Left ventricle myocardium inferior (tissue), 1 donor: ENCODE measurements at places on chromosomes 1 and 21.

- DNase-seq = no peak
These were observed 10.5 kb downstream of the PDIK1L start for GRCh38 chr1:26121854-26122773.

DNA sequence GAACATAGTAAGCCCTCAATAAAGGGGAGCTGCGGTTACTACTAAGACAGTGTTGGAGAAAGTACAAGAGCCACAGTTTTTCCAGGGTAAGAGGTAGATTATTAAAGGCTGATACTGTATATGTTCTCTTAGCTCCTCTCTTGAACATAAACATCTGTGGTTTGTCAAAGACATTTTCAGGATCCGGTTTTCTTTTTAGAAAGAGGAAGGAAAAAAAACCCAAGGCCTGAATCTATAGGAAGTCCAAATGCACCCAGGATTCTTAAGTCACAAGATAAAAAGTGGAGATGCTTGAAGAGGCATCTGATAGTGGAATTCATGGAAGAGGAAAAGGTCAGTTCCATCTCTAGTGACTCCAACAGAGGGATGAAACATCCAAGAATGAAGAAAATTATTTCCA is 24.6 kb upstream of the SLC45A3 start:
- no peak for DNase-seq

DNA sequence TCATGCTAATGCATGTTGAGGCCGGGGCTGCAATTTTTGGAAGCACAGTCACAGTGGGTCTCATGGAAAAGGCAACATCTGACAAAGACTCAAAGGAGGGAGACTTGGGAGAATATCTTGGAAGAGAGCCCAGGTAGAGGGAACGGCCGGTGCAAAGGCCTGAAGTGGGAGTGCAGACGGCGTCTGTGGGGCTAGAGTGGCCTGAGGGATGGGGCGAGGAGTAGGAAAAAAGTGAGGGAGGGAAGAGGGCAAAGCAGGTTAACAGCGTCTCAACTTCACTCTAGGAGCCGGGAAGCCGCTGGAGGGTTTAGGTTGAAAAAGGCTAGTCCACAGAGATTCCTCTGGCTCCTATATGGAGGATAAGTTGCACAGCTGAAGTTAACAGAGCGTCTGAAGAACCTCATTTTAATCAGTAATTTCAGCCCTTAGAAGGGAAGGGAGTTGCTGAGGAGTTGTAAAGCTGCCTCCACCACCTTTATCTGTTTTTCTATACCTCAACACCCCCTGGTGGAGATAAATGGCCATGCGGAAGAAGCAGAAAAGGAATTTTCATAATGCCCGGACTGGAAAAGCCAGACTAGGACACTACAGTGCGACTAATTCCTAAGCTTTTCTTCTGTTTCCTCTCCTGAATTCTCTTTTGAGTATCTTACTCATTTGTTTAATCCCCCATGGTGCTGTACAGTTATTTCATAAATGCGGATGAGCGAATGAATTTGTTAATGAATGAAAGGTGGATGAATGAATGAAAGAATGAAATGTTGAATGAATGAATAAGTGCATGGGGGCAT is 78.7 kb upstream of the ZNF281 start:
- DNase-seq = no peak

- DNase-seq = peak; percentile 56
These were observed 953 bp upstream of the NDUFS2 start for GRCh38 chr1:161200992-161201835.

DNA sequence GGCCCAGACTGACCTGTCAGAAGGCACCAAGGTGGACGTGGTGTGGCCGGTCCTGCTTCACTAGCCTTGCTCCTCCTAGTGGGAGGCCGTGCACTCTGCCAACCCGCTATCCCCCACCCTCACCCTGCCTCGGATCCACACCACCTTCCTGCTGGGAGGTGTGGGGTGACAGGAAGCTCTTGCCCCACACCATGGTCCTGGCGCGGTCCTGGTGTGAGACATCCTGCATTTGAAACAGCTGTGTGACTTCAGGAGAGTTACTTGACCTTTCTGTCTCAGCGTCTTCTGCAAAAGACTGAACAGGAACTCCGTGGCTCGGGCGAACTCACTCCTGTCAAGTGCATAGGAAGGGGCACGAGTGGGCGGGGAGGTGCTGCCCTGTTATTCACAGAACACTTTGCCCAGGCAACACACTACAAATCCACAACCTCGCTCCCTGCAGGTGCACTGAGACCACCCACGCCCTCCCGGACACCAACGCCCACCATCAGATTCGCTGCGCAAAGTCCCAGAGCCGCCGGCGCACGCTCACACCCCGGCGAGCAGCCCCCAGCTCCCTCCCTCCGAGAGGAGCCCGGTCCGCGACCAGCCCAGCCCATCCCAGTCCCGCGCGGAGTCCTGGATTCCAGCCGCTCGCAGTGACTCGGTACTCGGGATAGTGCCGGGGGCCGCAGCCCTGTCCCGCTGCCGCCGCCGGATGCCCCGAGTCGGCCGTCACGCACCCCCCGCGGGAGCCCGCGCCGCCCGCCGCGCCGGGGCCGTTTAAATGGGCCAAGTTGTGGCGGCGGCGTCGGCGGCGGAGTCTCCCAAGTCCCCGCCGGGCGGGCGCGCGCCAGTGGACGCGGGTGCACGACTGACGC is at the start of gene SAMD11:
SAMD11 (plus strand) TSS at position 793 of the 860 bp plus-strand sequence. CDS start 509 bp downstream, outside the sequence.
- peak; percentile 92 for DNase-seq

DNA sequence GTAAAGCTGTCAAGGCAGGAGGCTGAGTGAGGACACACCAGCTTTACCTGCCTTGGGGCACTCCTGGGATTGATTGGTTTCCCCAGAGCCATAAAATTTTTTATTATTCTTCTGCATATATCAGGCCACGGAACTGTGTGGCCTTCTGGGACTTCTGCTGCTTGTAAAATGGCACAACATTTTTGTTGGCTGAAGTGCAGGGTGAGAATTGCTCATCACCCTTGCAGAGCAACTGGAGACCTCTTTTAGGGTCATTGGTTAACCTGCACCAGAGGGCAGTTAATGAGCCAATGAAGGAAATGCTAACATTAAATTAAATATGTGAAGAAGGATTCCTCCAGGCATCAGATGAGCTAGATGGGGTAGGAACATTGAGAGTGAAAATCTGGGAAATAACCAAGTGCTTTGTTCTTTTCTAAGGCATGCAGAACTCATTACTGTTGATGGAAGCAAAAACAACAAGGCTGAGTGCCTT is 87.7 kb downstream of the LTN1 start:
- DNase-seq = no peak

- no peak for DNase-seq
These were observed 4.6 kb downstream of the TENT5B start for GRCh38 chr1:27007909-27008582.

GRCh38 chr1:32716312-32717148 is 14.0 kb upstream of the SYNC start:
- peak; percentile 46 for DNase-seq

- DNase-seq = no peak
These were observed 372.3 kb downstream of the SMYD3 start for GRCh38 chr1:246134789-246135188.

- no peak for DNase-seq
These were observed 310.2 kb downstream of the MRPL39 start for GRCh38 chr21:25297117-25297516.

- no peak for DNase-seq
These were observed 17.7 kb downstream of the MORN1 start for GRCh38 chr1:2373551-2374251.

DNA sequence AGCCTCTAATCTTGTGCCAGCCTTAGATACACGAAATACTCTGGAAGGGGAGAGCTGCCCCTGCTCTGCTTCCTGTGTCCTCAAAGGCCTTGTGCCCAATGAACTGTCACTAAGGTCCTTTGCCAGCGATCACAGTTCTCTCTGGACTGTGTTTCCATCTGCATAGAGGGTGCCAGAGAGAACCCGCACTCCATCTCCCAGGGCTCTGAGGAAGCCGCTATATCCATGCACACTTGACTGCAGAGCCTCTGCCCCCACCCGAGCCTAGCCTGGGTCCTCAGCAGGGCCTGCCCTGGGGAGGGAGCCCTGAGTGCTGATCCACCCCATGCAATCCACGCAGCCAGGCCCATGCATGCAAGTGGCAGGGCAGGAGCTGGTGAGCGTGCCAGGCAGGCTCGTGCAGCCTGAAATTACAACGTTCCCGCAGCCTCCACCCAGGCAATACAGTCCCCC is 30.6 kb upstream of the KIF21B start:
- DNase-seq = no peak

- no peak for DNase-seq
These were observed 35.7 kb downstream of the SDC3 start for GRCh38 chr1:30872948-30873263.

DNA sequence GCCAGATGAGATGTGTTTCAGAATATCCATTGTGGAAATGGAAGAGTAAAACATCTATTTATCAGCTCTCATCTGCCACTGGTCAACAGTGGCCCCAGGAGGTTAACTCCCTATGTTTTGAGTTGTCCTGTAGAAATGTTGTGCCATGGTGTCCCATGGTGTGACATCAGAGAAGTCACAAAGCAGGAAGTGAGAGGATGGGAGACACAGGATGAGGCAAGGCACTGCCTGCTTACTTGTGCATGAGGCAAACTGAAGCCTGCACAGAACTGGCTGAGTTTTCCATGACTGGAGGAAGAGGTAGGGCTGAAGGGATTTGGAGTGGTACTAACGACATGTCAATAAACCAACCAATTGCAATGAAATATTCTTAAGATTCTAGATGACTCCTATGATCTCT is 131.5 kb upstream of the ZNF644 start:
- no peak for DNase-seq

GRCh38 chr21:32537569-32537881 is 47.8 kb downstream of the TCP10L start:
- no peak for DNase-seq

GRCh38 chr1:21508580-21509350 is 458 bp upstream of the ALPL start:
- DNase-seq = peak; percentile 76

DNA sequence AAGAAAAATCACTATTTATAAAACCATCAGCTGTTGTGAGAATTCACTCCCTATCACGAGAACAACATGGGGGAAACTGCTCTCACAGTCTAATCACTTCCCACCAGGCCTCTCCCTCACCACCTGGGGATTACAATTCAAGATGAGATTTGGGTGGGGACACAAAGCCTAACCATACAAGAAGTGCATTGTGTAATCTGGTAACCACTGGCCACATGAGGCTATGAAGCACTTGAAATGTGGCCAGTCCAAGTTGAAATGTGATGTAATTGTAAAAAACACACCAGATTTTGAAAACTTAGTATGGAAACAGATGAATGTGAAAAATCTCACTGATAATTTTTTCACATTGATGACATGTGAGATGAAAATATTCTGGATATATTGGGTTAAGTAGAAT is 293.8 kb downstream of the TTLL7 start:
- DNase-seq = no peak

- DNase-seq = no peak
These were observed 41.1 kb downstream of the KCNJ15 start for GRCh38 chr21:38297871-38298270.

DNA sequence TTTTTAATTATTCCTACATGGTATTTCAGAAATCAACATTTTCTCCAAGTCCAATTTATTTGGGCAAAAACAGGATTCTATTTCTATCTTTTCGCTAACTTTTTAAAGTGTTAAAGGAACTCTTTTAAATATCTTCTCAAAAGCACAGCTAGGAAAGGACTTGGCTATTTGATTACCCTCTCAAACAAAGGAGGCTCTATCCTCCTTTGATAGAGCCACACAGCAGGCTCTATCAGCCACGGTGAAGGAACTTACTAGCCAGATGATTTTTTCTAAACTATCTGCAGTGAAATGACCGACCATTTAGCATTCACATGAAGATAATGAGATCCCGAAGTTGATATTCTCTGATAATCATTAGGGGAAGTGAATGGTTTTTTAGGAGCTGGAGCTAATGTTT is 9.1 kb downstream of the ANGPTL7 start:
- no peak for DNase-seq

DNA sequence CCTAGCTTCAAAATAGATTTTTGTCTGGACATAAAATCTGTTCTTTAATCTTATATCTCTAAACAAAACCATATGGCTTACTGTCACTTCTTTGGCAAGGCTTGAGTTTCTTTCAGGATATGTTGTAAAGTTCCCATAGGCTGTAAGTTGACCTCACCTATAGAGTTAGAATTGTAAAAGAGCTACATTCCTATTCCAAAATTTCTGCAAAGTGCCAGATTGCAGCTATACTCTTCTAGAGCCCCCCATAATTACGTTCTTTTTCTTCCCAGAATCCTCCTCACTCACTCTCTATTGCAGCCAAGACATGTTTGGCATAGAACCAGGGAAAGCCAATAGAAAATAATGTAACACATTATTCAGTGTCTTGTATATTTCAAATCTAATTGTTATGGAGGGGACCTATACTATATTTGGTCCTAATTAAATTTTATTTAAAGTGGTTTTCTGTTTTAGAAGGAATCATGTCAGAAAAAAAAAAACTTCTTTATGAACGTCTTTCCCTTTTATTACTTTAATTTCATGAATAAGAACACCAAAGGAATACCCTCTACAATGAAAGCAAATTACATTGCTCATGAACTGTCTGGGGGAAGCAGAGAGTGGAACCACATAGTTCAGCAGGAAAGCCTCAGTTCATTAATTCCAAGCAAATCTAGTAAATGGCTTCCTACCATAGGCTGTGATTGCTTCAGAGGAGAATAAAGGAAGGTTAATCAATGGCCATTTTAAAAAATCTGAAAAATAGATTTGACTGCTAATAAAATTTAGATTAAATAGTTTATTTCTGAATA is 22.3 kb downstream of the CTTNBP2NL start:
- DNase-seq = no peak

DNA sequence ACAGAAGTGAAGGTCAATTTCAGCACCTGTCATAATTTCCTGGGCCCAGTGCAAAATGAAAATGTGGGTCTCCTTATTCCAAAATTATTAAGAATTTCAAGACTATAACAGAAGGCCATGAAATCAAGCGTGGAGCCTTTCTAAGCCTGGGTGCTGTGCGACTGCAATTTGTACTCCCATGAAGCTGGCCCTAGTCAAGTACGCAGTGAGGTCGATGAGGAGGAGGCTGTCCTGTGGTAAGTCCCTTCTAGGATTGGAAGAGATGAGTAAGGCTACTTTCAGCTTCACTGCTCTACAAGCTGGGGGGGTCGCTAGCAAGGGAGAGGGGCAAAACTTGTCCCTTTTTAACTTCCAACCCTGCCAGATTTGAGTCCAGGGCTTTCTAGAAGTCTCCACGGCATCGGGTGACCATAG is 410 bp upstream of the NUDC start:
- no peak for DNase-seq

- DNase-seq = no peak
These were observed 18.7 kb upstream of the PAPPA2 start for GRCh38 chr1:176444286-176444685.

GRCh38 chr1:9595156-9595967 is 6.7 kb downstream of the TMEM201 start:
- no peak for DNase-seq

DNA sequence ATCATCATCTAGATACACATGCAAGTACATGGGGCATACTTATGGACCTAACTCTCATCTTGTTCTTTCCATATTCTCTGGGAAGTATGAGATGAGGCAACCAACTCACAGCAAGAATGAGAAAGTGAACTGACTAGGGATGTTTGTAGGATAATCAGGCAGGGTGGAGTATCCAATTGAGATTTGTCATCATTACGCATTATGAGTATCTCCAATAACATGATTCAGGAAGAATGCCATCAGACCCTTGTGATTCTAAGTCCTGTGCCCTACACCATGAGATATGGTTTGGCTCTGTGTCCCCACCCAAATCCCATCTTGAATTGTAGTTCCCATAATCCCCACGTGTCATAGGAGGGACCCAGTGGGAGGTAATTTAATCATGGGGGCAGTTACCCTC is 154.0 kb downstream of the SLC30A10 start:
- no peak for DNase-seq
